ENCODE measurements at places on chromosomes 2 and 18.

DNA sequence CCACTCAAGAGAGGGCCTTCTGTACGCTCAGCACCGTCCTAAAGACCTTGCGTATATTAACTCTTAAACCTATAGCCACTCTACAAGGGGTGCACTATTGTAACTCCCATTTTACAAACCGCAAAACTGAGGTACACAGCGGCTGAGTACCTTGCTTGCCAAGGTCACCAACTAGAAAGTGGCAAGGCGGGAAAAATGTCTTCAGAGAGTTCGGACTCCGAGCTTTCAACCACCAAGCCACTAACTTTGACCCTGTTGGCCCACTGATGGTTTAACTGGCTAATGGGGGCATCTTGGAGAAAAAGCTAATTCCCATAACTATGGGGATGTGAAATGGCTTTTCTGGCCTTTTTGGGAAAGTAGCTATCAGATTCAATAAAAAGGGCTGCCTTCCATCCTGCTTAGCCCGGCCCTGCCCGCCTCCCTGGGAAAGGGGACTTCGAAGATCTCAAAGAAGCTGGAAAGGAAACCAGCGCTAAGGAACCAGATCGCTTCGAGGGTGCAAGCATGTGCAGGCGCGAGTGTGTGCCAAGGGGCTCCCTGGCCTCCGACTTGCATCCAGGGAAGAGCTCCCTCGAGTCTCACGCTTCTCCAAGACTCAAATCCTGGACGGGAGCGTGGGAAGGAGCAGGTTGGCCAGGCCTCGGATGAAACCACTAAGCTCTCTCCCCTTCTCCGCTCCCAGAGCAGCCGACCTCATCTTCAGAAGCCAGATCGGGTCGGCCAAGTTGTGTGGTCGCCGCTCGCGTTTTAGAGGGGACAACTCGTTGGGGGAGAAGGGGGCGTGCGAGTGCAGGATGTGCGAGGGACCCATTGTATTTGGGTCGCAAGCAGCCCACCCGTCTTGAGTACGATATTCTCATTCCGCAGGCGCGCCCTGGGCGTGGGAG lies 2.2 kb upstream of the SP5 start:
- no peak for DNase-seq

GRCh38 chr2:234479465-234479864 lies 17.4 kb downstream of the ARL4C start:
- DNase-seq: no peak

- DNase-seq: no peak
Observed at GRCh38 chr2:47295981-47296635, 106.8 kb upstream of the MSH2 start.

DNA sequence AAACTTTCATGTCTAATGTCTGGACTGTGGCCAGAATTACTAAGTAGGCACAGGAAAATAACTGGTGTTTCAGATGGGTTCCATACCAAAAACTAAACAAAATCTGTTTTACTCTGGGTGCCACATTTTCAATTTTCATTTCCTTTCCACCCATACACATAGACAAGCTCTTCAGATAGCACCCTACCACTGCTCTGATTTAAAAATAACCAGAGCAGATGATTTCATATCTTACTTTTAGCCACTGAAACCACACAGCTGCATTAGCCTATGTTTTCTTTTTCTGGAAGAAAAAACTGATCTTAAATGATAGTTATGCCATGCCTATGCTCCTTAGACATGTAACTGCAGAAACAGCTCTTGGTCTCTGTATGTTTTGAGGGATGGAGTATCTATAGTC lies 647.6 kb downstream of the CPS1 start:
- DNase-seq: no peak

- DNase-seq: no peak
Observed at GRCh38 chr2:119659601-119660342, 19.2 kb upstream of the TMEM177 start.

GRCh38 chr2:112639936-112640335 lies 5.8 kb upstream of the SLC20A1 start:
- no peak for DNase-seq

- DNase-seq: no peak
Observed at GRCh38 chr2:71780162-71780561, 326.8 kb downstream of the DYSF start.

DNA sequence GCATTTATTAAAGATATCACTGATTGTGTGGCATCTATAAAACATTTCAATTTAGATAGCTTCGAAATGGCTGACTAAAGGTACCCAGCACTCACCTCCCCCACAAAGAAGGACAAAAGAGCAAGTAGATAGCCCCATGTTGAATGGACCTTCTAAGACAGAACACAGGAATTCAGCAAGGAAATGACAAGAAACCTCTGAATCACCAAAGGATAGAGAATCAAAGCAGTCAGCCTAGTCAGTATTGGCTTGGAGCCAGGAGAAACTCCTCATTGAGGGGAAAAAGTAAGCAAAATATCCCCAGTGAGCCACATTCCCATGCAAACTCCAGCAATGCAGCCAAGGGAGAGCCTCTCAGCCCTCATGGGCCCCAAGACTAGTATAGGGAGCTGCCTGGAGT lies 113.7 kb downstream of the BARD1 start:
- DNase-seq: no peak

DNA sequence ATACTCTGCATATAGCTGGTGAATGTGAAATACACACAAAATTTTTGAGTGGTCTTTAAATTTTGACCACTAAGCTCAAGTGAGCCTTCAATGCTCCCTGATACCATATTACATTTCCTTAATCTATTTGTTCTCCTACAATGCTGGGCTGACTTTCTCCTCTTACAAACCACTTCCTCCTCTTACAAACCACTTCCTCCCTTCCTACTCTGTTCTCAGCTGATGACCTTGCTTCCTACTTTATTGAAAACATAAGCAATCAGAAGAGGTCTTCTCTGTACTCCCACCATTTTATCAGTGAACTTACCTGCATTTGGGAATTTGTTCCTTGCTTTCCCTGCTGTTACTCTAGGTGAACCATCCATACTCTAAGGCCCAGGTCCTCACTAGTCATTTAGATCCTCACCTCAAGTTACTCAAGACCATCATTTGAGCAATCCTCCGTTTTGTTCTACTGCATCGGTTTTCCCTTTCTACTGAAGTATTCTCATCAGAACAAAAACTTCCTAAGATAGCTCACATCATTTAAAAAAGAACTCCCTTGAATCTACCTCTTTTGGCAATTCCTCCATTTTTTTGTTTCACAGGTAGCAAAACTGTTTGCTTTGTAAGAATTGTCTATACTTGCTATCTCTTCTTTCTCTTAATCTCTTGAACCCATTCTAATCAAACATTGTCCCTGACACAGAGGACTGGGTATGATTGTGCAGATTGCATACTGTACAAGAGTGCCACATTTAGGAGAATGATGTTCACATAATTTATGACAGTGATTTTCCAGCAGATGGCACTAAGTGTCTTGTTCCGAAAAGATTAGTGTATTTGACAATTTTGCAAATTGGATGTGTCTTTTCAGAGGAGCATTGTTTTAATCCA lies 96.5 kb downstream of the EPB41L5 start:
- DNase-seq: no peak

DNA sequence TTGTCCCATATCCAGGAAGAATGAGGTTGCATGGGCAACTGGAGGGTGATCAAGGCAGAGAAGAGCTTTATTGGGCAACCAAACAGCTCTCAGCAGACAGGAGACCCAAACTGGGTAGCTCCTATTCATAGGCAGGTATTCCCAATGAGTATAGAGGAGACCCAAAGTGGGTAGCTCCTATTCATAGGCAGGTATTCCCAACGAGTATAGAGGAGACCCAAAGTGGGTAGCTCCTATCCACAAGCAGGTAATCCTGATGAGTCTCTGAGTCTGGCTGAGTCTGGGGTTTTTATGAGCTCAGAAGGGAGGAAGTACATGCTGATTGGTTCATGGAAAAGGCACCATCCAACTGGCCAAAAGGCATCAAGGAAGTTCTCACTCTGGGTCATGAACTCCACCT lies 5.3 kb upstream of the GORASP2 start:
- no peak for DNase-seq

- DNase-seq: no peak
Observed at GRCh38 chr2:234970477-234970882, 18.7 kb downstream of the SH3BP4 start.

DNA sequence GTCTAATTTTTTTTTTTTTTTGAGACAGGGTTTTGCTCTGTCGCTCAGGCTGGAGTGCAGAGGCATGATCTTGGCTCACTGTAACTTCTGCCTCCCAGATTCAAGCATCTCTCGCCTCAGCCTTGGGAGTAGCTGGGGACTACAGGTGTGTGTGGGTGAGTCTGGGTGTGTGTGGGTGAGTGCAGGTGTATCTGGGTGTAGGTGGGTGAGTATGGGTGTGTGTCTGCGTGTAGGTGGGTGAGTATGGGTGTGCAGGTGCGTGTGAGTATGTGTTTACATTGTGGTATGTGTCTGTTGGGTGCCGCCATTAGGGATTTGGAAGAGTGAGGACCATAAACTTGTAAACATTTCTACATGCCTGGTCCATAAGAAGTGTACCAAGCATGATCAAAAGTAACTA lies 1.5 kb upstream of the RAB6C start:
- DNase-seq: no peak

DNA sequence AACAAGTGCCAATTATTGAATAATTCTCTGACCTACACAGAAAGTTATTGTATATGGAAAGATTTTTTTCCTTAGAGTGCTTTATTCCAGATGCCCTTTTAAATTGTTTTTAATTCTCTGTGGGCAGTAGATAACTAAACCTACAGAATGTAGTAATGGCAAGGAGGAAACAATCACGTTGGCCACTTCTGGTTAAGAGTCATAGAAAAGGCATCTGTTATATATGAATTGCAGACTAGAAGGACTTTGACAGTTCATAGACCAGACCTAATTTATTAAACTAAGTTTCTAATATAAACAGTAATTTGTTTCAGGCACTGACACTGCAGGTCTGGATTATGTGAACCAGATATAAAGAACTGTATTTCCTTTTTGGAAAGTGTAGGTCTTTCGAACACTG lies 607.5 kb downstream of the PLCL1 start:
- DNase-seq: no peak

DNA sequence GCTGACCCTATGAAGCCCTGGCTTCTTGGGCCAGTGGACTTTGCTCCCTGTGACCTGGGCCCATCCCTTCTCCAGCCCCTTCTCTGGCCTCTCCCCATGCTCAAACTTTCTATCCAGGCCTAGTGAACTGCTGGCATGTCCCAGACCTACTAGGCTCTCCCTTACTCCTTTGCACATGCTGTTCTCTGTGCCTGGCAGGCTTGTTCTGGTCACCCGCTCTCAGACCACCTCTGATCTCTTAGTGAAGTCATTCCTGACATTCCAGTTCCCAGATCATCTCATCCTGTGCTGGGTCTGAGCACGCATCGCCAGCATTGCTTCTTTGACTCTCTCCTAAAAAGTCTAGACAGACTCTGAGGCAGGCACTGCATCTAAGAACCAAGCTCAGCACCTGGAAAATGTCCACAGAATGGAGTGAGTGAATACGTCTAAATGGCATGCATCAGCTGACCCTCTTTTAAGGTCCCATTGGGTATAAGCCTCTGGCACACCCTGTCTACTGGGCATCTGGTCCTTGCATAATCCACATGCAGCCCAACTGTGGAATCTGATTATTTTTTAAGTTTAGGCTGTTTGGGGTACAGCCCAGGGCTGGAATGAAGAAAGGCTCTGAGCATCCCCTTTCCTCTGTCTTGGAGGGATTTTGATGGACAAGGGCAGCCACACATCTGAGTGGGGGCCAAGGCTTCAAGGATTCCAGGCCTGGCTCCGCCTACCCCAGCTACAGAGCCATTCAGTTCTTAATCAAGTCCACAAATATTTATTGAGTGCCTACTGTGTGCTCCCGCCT lies 130.6 kb upstream of the HAAO start:
- no peak for DNase-seq

DNA sequence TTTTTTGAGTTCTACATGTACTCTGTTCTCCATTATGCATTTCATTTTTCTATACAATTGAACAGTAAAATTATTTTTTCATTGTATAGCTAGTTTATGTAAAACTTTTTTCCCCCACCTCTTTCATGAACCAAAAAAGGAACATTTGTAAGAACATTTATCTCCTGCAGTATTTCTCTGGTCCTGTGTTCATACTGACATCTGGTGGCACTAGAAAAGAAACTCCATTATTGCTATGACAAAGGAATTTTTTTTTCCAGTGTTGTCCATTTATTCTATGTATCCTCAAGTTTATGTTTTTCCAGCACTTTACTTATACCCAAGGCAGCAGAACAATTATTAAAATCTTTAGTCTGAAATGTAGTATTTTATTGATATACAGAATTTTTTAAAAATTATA lies 27.4 kb upstream of the CHAC2 start:
- no peak for DNase-seq

DNA sequence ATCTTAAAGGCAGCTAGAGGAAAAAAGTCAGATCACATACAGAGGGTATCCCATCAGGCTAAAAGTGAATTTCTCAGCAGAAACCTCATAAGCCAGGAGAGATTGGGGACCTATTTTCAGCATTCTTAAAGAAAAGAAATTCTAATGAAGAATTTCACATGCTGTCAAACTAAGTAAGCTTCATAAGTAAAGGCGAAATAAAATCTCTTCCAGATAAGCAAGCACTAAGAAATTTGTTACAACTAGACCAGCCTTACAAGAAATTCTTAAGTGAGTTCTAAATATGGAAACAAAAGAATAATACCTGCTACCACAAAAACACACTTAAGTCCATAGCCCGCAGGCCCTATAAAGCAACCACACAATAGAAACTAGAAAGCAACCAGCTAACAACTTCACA lies 186.1 kb downstream of the ETAA1 start:
- no peak for DNase-seq

DNA sequence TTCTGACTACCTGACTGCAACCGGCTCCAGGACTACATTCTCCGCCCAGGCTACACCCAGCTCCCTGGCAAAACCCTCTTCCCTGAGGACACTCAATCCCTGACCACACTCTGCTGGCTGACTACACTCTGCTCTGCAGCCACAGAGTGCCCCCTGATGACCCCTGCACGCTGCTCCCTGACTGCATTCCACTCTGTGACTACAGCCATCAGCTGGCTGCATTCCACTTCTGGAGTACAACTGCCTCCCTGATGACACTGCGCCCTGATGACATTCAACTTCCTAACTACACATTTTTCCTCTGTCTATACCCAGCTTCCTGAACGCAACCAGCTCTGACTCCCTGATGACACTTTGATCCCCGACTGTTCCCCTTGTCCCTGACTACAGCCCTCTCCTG lies 71.3 kb upstream of the NRXN1 start:
- no peak for DNase-seq

DNA sequence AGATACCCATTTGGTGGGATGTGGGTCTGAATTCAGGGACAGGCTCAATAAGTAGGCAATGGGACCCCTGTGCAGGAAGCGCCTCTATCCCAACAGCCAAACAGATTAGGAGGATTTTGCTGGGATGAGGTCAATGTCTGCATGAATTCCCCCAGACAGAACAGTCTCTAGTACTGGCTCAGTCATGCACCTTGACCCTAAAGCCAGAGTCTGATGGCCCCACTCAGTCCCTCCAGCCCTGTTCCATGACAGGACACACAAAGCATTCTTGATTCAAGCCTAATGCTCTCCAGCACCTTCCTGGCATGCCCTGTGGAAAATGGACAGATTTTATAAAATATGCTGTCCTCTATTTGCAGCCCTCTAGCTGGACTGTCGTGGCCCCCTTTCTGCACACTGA lies 49.8 kb upstream of the RAB6D start:
- no peak for DNase-seq

GRCh38 chr18:25126751-25127150 lies 225.2 kb downstream of the ZNF521 start:
- no peak for DNase-seq

- no peak for DNase-seq
Observed at GRCh38 chr2:41595240-41595639, 452.6 kb upstream of the PKDCC start.

All from stimulated activated CD4-positive, alpha-beta T cell treated with anti-CD3 and anti-CD28 coated beads, Interleukin-1b, Interleukin-23, amount 100 ng/mL, for 24 hours (primary cell).